ENCODE measurements at places on chromosomes 7 and 10.

DNA sequence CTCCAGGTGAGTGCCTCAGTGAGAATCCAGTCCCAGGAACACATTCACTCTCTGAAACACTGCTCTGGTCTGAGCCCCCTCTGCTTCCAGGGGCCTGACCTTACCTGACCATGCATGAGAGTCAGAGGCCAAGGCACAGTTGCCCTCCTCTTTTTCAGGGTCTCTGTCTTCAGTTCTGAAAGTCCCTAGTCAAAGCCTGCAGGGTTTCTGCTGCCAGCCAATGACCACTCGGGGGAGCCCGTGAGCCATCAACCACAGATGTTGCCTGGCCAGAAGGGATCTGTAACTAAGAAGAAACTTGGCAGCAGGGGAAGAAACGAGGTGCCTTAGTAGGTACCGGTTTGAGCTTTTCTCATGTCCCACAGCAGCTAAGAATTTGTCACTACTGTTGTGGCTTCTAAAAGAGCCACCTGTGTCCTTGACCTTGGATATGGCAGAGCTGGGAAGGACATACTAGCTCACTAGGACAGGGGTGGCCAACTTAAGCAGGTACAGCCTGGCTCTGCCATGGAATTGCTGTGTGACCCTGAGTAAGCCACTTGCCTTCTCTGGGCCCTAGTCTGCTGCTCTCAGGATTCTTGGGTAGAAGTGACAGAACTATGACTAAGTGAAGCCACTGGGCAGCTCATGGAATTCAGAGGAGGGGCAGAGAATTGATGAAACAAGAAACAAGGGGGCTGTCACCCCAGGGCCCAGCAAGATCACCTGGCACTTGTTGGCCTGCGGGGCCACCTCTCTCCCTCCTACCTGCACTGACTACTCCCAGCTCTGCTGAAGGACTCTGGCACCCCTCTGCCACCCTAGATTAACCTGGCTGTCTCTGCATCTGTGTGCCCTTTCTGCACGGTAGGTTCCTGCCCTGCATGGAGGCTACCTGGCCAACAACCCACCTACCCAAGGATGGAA lies 83.8 kb upstream of the GPR26 start:
- peak; percentile 80 for DNase-seq

DNA sequence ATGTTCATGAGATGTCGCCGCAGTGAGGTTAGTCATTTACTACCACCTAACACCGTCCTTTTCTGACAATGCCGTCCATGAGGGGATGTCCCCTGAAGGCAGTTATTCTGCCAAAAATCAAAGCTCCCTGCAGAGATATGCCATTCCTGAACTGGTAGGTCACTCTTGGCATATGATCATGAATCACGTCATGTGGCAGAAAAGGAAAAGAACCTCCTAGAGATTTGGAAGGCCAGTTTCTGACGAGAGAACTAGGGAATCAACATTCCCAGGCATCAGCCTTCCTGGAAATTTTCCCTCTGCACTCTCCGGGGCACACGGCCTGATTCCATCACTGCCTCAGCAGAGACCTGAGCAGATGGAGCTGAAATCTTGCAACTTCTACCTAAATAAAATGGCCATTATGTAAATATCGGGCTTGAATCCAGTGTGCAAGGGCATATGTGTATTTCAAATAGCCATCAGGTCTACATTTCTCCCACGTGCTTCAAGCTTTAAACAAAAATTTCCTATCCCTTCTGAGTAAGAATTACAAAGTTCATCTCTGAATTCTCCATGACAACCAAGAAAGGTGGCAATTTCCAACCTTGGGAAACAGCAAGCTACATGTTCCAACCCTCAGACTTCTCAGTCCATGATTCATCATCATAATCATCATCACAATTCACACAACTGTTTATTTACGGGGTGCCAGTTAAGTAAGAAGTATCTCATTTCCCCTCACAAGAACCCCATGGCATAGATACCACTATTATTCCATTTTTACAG lies 46.5 kb downstream of the AMPH start:
- DNase-seq: no peak

GRCh38 chr7:137820677-137821420 lies 25.9 kb downstream of the DGKI start:
- peak; percentile 41 for DNase-seq

- DNase-seq: no peak
Measured at GRCh38 chr7:44381494-44382220, 56.3 kb upstream of the CAMK2B start.

GRCh38 chr7:149527414-149527813 lies 29.8 kb upstream of the ZNF746 start:
- DNase-seq: no peak

- no peak for DNase-seq
Measured at GRCh38 chr10:17805921-17806577, 3.1 kb upstream of the MRC1 start.

GRCh38 chr7:72190146-72190545 lies 222.0 kb downstream of the CALN1 start:
- DNase-seq: no peak

DNA sequence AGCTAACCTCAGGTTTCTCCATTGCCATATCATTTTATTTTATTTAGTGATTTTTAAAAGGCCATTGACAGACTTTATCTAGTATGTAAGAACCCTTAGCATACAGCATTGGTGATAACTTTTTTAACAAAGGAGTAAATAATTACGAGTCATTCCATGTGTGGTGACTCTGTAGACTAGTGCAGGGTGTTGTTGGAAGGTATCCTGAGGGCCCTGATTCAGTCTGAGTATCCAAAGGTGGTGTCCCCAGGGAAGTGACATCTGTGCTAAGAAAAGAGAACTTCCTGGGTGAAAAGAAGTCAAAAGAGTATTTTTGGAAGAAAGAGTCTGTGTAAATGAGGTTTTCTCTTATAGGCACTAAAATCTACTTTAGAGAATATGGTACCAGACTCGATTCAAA lies 308.4 kb downstream of the C7orf25 start:
- no peak for DNase-seq

- DNase-seq: no peak
Measured at GRCh38 chr10:99410146-99410545, 20.3 kb downstream of the GOT1 start.

GRCh38 chr10:77332256-77332655 lies 305.4 kb downstream of the KCNMA1 start:
- no peak for DNase-seq

GRCh38 chr10:122376364-122376961 lies 2.0 kb downstream of the PLEKHA1 start:
- no peak for DNase-seq

DNA sequence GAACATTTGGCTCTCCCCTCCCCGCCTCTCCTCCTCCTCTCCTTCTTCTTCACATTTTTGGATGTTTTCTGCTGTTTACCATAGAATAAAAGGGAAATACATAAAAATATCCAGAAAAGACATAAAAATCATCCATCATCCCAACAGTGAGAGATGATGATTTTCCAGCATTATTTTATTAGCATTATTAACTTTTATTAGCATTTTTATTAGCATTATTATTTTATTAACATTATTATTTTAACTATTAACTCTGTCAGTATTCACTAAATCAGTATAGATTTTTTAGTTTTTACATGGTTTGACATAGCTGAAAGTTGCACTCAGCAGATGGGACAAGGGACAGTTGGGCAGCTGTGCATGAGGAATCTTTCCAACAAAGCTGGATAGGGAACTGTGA lies 16.2 kb upstream of the SLC35B4 start:
- DNase-seq: no peak

DNA sequence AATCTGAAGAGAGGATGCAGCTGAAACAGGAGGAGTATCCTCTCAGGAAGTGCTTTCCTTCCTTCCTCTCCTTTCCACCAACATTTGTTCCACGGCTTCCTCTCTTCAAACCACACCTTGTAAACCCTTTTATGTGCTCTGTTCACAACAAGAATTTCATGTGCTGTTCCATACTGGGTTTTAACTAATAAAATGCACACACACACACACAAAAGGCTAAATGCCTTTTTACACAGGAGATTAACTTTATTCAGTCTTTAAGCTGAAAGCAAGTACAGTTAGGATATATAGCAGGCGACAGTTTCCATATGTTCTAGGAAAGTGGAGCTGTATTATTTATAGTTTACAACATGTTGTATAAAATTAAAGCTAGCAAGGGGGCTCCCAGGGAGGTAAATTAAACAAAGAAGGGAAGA lies 106.7 kb downstream of the REEP3 start:
- DNase-seq: no peak

GRCh38 chr7:148983200-148984146 lies 44.8 kb downstream of the PDIA4 start:
- DNase-seq: peak; percentile 86

DNA sequence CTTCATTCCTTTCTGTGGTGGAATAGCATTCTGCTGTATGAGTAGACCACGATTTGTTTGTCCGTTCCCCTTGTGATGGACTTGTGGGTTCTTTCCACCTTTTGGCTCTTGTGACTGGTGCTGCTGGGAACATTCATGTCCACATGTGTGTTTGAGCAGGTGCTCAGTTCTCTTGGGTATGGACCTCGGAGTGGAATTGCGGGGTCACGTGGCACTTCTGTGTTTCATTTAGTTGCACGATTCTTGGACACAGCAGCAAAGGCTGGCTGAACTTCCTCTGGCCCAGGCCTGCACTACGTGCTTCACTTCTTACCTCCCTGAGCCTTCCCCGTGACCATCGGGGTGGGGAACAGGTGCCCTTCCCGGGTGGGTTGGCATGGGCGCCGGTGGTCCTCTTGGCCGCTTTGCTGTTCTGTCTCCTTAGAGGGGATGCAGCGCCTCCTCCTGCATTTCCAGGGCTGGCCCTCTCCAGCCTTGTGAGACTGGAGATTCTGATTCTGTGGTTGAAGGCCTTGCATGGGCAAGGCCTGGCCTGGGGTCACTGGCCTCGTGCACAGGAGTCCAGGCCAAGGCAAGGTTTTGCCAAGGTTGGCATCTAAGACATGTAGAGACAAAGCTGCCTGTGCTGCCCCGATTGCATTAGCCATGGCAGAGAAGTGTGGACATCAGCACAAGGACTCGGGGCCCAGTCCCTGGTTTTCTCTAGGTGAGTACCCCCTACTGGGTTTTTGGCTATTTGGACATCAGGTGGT lies 25.1 kb downstream of the DOCK1 start:
- no peak for DNase-seq

DNA sequence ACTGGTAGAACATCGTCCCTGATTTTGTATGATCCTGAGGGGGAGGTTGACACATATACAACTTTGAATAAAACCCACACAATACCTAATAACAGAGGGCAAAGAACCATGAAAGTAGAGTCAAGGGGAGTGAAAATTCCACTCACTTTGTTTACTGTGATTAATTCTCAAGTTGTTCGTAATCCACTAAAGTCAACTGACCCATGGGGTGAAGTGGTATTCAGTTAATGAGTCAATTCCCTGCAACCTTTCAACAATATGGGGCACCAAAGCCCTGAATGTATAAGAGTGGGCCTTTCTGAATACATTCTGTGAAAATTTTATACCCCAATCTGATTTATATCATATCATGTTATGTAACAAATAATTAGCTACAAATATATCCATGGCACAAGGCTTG lies 39.0 kb upstream of the C10orf67 start:
- DNase-seq: no peak
